ENCODE measurements at places on chromosomes 11 and 22. TPM values are rescaled to one million over a fixed set of nuclear protein-coding genes. Genes with fewer than 3 reads are reported as not detected.
A peak's percentile ranks its signal among the peaks of the same experiment; 100 is the strongest.

Gene ARHGAP42
- total RNA-seq: 13.4 TPM

Gene CCDC116
- total RNA-seq: 0.59 TPM

DNA sequence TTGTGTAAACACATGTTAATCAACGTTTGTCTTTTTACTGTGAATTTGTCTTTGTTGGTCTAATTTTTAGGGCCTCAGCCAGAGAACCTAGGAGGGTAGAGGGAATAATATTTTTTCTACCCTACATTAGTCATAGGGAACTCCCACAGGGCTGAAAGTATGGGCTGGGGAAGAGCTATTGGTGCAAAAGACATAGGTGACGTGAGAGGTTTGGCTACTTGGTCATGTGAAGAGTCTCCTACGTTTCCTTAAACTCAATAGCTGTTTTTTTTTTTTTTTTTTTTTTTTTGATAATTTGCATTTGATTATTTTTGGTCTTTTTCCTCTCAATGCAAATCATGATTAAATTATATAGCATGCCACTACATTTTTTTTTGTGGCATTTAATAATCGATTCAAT lies 15.9 kb upstream of the MMP7 start:
- H3K27me3 ChIP-seq: no peaks in the 10 kb centered on the region
- H3K36me3 ChIP-seq: no peaks in the 10 kb centered on the region

Gene ANGPTL5
- not detected for total RNA-seq

DNA sequence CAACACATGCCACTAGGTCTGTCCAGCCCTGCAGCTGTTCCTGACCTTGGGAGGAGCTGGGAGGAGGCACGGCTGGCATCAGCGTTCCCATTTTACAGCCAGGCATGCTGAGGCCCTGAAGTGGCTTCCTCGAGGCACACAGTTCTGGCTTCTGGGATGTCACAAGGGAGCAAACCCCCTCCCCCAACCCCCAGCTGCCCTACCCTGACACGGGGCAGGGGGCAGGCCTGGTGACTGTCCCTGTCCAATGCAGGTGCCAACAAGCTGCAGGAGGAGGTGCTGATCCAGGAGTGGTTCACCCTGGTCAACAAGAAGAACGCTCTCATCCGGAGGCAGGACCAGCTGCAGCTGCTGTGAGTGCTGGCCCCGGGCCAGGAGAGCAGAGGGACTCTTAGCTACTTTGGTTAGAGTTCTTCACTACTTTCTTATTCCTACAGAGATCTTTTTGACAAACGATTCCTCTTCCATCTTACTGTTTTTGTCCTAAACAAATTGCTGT lies 5.3 kb downstream of the KCNK7 start:
- DNase-seq: no peak
- H3K36me3 ChIP-seq: no peaks in the 10 kb centered on the region
- H3K4me3 ChIP-seq: no peak overlapping the region
- peaks cover 1% of the 10 kb centered on the region for H3K4me1 ChIP-seq

- H3K4me1 ChIP-seq: peaks cover 3% of the 10 kb centered on the region
- peak within 1 kb of the TSS; percentile 43 for H3K4me3 ChIP-seq
- H3K27ac ChIP-seq: no peak within 1 kb of the TSS
- DNase-seq: peak; percentile 51
- H3K36me3 ChIP-seq: no peaks in the 10 kb centered on the region
- peaks cover 22% of the 10 kb centered on the region for H3K27me3 ChIP-seq
Measured at GRCh38 chr11:101129203-101129943, at the start of gene PGR. Gene PGR, minus strand, starts transcription at chr11:101129813. Its CDS starts 743 bp downstream, at chr11:101129070.

Gene DHCR7
- 75.3 TPM for total RNA-seq

DNA sequence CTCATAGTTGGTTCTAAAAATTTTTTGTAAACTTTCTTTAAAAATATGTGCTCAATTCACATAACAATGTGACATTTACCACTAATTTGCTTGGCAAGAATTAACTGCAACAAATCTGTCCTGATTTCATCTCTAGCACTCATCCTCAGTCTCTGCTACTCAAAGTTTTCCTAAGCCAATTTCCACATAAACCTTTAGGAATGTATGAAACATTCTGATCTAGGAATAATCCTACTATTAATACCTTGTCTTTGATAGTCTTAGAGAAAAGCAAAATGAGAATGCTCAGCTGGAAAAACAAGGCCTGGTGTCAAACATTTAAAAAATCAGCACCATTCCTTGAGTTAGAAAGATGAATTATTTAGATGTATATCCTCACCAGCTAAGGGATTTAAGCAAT lies 114.3 kb downstream of the CD44 start:
- no peak overlapping the region for H3K4me3 ChIP-seq
- H3K27ac ChIP-seq: no peak overlapping the region
- DNase-seq: no peak
- no peaks in the 10 kb centered on the region for H3K4me1 ChIP-seq

Gene METTL15
- total RNA-seq: 16.5 TPM

Gene FLRT1
- 0.96 TPM for total RNA-seq

- no peaks in the 10 kb centered on the region for H3K27me3 ChIP-seq
- no peak overlapping the region for H3K27ac ChIP-seq
- no peak overlapping the region for H3K4me3 ChIP-seq
- no peaks in the 10 kb centered on the region for H3K36me3 ChIP-seq
Measured at GRCh38 chr11:37632748-37633147, 1034.7 kb upstream of the RAG2 start.

Gene HMGXB4
- 23.9 TPM for total RNA-seq

DNA sequence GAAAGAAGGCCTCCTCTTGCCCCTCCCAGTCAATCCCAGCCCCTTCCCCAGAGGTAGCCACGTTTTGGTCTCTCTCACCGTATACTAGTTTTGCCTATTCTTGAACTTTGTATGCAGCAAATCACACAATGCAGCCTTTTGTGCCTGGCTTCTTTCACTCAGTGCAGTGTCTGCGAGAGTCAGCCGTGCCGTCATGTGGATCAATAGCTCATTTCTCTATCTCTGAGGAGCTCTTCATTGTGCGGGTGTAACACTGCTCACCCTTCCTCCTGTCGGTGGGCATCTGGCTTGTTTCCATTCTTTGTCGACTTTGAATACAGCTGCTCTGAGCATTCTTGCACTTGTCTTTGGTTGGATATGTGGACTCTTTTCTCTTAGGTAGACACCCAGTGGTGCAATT lies 146.5 kb downstream of the CACNA1I start:
- H3K4me1 ChIP-seq: no peaks in the 10 kb centered on the region
- no peaks in the 10 kb centered on the region for H3K27me3 ChIP-seq
- no peak overlapping the region for H3K4me3 ChIP-seq
- H3K27ac ChIP-seq: no peak overlapping the region

DNA sequence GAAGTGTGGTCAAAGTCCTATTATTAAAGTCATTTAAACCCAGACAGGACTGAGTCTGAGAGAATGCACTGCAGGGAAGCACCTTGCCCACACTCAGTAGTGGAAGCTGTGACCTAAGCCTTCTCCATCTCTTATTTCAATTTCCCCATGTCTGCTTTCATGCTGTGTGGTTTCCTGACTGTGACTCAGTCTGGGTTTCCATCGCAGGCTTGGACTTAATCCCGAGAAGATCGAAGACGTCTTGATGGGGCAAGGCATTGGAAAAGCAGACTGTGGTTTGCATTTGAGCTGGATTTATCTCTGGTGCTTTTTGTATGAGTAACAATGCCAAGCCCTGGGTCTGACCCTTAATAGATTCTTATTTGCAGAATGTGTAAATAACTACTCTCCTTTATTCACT lies 238.9 kb downstream of the NTM start:
- no peaks in the 10 kb centered on the region for H3K4me1 ChIP-seq
- H3K27ac ChIP-seq: no peak overlapping the region
- H3K27me3 ChIP-seq: no peaks in the 10 kb centered on the region
- no peak for DNase-seq
- no peak overlapping the region for H3K4me3 ChIP-seq

Gene VWA5A
- 38.0 TPM for total RNA-seq

- no peak overlapping the region for H3K27ac ChIP-seq
- H3K4me3 ChIP-seq: no peak overlapping the region
- H3K36me3 ChIP-seq: no peaks in the 10 kb centered on the region
Measured at GRCh38 chr11:10650630-10651029, 42.9 kb downstream of the IRAG1 start.

DNA sequence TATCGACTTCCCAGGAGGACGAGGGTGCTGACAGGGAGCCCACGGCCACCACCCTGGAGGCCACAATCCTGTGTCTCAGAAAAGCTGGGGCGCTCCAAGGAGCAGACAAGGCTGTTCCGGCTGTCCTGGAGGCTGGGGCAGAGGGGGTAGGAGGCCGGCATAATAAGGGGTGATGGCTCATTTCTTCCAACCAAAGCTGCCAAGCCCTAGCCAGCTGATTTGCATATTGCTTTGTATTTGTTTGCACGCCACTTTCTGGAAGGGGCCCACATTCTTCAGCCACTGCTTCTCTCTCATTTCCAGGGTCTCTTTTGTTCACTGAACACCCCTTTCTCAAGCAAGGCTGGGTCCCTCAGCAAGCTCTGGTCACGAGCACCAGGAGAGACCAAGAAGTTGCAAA lies 4.7 kb downstream of the PDE2A start:
- H3K27ac ChIP-seq: no peak overlapping the region
- no peaks in the 10 kb centered on the region for H3K36me3 ChIP-seq
- no peak overlapping the region for H3K4me3 ChIP-seq
- no peak for DNase-seq
- H3K4me1 ChIP-seq: no peaks in the 10 kb centered on the region

DNA sequence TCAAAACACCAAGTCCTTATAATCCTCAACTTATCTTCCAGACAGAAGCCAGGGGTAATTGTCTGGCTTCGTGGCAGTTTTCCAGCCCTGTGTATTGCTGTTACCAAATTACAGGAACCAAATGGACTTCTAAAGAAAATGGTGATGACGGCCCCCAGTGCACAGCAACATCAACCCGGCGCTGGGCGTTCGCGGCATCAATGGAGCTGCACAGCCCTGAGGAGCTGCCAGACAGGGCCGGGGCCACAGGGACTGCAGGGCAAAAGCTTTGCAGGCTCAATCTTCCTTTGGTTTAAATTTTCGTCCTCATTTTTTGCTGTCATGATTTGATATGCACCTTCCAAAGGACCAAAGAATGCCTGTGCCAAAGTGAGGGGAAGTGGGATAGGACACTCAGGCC lies 292.5 kb downstream of the BRD1 start:
- no peak for DNase-seq
- H3K27ac ChIP-seq: no peak overlapping the region
- no peak overlapping the region for H3K4me3 ChIP-seq
- H3K36me3 ChIP-seq: no peaks in the 10 kb centered on the region

DNA sequence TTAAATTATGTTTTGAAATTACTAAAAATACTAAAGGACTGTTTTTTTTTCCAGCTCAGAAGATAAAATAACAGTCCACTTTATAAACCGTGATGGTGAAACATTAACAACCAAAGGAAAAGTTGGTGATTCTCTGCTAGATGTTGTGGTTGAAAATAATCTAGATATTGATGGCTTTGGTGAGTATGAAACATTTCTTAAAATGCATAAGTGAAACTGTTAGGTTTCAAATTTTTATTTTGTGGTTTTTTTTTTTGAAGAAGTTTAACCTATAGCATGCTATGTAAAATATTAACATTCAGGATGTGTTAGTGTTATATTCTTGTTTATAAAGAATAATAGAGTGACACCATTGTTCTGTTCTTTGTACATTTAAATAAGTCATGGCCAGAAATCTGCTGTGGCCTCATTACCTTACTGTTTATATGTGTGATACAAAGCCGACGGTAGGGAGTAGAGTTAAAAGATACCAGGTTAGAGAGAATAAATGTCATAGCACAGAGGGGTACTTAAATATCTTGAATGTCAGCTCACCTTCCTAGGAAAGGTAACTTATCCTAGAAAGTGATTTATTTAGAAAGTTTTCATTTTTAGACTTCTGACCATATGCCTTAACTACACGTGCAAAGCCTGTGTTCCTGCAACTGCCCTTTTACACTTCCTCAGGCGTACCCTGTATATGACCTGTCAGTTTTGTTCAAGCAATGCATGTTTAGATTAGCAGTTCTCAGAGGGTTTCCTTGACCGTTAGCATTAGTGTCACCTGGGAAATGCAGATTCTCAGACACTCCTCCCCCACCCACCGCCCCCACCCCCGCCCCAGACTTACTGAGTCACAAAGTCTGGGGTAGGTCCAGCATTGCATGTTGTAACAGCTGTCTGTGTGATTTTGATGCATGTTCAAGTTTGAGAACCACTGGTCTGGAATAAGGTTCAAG lies 6.3 kb downstream of the FDX1 start:
- DNase-seq: no peak
- H3K36me3 ChIP-seq: no peaks in the 10 kb centered on the region
- no peak overlapping the region for H3K4me3 ChIP-seq
- H3K27me3 ChIP-seq: no peaks in the 10 kb centered on the region
- no peak overlapping the region for H3K27ac ChIP-seq
- H3K4me1 ChIP-seq: peaks cover 7% of the 10 kb centered on the region

DNA sequence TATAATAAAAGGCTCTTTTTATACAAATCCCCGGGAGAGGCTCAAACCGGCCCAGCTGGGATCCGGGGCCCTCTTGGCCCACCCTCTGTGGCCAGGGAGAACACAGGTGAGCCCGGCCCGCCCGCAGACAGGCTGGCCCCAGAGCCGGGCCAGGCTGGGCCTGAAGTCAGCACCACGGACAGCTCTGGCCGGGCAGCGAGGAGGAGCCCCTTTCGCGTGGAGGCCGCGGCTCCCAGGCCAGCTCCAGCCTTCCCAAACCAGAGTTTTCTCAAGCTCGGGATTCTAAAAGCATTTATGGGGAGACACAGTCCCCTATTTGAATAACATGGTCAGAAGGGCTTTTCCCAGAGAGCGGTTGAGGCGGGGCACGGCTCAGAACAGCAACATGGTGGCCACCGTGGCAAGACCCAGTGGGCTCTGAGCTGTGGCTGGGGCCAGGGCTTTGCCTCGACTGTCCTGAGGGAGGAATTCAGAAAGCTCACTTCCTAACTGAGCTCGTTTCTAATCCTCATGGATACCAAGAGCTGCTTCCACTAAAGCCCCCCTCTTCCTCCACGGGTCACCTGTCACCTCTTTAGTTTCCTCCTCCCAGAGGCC lies 115.4 kb downstream of the BRD1 start:
- no peak for DNase-seq
- H3K27ac ChIP-seq: no peak overlapping the region

DNA sequence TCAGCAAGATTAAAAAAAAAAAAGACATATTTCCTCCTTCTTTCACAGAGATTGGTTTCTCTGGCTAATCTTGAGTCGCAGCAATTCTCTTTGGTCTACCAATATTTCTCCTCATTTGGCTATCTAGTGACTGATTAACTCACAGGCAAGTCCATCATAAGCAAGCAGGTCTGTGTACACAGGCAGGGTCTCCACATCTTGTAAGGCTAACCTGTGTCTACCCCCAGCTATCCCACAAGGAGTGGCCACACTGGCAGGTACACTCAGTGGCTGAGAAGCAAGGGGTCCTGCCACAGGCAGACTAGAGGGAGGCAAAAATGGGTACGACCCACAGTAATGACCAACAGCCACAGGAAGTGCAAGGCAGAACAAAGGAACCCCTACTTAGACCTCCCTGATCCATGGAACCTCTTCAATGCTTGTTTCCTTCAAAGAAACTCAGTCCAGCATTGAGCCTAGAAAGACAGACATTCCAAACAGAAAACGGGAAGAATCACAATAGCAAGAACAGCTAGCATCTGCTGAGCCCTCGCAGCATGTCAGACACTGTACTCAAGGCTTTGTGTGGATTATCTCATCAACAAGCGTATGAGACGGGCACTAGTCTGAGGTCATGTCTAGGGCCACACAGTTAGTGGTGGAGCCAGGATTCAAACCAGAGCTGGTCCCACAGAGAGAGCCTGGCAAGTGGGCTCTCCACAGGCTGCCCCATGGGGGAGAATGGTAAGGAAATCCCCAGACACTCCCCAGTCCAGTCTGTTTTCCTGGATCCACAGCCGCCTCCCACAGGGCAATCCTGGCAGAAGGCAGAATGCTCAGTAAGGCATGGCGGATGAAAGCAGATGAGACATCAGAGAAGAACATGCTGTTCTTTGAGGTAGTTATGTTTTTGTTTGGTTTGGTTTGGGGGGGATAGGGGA lies 34.3 kb downstream of the PLEKHA7 start:
- H3K36me3 ChIP-seq: no peaks in the 10 kb centered on the region
- no peak overlapping the region for H3K27ac ChIP-seq
- no peak overlapping the region for H3K4me3 ChIP-seq
- H3K27me3 ChIP-seq: no peaks in the 10 kb centered on the region
- peaks cover 5% of the 10 kb centered on the region for H3K4me1 ChIP-seq
